ENCODE measurements at places on chromosomes 4 and X.
A peak's percentile ranks its signal among the peaks of the same experiment; 100 is the strongest.

GRCh38 chrX:101658661-101659491, 774 bp downstream of the ARMCX2 start:
- no peak for DNase-seq

DNA sequence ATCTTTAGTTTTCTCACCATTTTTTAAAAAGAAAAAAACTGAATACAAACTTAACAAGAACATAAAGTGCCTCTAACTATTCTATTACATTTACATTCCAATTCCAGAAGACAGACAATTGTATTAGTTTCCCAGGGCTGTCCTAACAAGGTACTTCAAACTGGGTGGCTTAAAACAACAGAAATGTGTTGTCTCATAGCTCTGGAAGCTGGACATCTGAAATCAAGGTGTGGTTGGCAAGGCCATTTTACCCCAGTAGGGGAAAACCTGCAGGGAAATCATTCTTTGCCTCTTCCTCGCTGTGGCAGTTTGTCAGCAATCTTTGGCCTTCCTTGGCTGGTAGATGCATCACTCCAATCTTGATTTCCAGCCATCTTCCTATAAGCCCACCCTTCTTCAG, 37.5 kb upstream of the TMEM33 start:
- DNase-seq = no peak

DNA sequence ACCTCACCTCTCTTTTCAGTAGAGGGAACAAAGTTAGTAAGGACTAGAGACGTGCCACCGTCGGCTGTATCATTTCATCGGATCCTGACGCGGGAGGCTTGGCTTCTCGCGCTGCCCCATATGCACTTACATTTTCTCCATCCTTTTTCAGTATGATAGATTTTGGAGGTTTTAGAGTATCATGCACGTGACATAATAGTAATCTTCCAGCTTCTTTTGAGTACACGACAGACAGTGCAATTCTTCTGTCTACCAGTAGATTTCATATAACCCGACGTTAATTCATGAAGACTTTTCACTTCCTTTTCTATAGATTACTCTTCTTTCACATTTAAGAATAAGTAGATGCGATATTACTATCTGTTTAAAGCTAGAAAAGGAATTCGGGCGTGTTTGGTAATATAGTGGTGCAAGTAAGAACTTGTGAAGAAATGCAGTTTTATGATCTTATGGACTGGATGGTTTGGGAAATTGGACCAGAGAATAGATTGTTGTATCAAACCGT, 1.0 kb downstream of the CDS1 start:
- no peak for DNase-seq

DNA sequence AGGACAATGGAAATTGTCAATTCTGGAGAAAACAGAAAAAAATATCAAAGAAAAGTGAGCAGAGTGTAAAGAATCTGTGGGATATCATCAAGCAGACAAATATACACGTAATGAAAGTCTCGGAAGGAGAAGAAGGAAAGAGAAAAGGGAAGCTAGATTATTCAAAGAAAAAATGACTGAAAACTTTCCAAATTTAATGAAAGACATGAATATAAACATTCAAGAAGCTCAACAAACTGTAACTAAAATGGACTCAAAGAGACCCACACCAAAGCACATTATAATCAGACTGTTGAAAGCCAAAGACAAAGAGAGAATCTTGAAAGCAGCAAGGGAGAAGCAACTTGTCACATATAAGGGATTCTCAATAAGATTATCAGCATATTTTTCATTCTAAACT, 28.3 kb downstream of the PARM1 start:
- DNase-seq = no peak

DNA sequence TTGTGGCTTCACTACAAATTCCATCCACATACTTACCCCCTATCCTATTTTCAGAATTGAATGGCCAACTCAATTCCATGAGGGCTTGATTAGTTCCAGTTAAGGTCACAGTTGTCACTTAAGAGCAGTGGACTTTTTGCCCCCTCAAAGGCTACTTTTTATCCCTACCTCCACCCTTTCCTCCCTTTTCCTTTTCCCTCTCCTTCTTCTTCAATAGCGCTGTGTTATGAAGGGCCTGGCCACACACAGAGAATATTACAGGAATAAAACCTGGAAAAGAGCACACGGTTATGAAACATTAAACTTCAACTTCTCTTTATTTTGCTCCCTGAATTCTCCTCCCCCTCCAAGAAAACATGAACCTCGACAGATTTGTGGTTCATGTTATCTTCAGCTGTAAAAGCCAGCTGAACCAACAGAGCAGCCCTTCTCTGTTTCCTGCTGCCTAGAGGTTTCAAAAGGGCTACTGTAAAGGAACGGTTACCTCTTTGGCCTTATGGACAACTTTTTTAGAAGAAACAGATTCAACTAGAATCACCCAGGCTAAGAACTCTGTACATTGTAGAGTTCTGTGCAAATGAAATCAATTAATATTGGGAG, 87.0 kb upstream of the RPL34 start:
- DNase-seq = no peak

- DNase-seq = no peak
These were observed 242.6 kb downstream of the GPC3 start for GRCh38 chrX:133742602-133743305.

DNA sequence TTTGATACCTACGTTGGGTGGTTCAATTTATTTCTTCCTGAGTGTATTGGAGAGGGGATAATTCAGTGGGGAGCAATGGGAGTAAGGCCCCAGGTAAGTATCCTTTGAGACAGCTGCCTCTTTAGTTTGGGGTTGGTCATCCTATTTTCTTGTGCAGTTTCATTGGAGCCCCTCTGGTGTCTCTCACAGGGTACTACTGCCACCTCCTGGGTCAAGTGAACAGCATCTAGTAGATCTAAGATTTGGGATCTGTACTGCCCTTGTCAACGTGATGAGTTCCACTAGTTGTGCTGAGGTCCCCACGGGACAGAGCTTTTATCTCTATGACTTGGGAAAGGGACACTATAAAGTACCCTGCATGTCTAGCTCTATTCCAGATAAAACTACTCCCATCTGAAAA, 80.6 kb downstream of the PBDC1 start:
- peak; percentile 39 for DNase-seq

- no peak for DNase-seq
These were observed 116.2 kb downstream of the CDS1 start for GRCh38 chr4:84699001-84699671.

GRCh38 chr4:42397635-42398170, 415 bp downstream of the SHISA3 start:
- peak; percentile 80 for DNase-seq

All from D341Med (cell line).